Stimulated activated CD8-positive, alpha-beta memory T cell treated with anti-CD3 and anti-CD28 coated beads, Interleukin-4, amount 100 ng/mL, for 1 hour (primary cell): ENCODE measurements at places on chromosomes 3 and 15.

GRCh38 chr15:64141798-64142512 lies 9.6 kb upstream of the SNX22 start:
- no peak for DNase-seq

GRCh38 chr3:180690061-180690460 lies 10.8 kb upstream of the CCDC39 start:
- no peak for DNase-seq

- DNase-seq, result no peak
These were observed 26.0 kb upstream of the PEX5L start for GRCh38 chr3:180062771-180063170.

DNA sequence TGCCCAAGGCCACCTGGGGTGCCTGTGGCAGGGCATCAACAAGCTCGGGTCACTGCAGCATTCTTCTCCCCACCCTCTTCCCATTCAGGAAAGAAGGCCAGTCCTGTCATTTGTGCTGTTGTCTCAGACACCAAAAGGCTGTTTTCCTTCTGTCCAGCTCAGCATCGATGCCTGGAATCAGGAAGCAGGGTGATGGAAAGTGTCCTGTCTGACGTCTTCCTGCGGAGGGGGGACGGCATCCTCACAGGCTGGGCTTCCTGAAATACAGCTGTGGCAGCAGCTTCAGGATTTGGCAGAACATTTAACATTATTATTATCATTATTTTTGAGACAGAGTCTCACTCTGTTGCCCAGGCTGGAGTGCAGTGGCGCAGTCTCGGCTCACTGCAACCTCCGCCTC lies 33.0 kb upstream of the ANKDD1A start:
- no peak for DNase-seq

- DNase-seq, result no peak
These were observed 77.5 kb upstream of the LMOD3 start for GRCh38 chr3:69199942-69200341.

DNA sequence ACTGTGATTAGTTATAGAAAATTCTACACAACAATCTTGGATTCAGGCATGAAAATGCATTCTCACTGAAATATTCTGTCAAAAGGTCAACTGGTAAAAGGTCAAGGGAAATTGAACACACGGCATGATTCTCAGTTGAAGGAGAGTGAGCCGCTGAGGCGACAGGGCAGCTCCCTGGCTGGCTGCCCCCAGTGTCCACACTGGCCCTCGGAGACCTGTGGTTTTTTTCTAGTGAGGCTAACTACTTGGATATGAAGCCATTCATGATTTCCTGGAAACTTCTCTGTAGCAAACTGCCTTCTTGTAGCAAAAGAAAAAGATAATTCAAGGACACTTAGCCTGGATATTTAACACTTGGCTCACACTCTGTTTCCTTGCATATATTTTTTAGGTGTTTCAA lies 37.2 kb downstream of the AADACL2 start:
- no peak for DNase-seq

DNA sequence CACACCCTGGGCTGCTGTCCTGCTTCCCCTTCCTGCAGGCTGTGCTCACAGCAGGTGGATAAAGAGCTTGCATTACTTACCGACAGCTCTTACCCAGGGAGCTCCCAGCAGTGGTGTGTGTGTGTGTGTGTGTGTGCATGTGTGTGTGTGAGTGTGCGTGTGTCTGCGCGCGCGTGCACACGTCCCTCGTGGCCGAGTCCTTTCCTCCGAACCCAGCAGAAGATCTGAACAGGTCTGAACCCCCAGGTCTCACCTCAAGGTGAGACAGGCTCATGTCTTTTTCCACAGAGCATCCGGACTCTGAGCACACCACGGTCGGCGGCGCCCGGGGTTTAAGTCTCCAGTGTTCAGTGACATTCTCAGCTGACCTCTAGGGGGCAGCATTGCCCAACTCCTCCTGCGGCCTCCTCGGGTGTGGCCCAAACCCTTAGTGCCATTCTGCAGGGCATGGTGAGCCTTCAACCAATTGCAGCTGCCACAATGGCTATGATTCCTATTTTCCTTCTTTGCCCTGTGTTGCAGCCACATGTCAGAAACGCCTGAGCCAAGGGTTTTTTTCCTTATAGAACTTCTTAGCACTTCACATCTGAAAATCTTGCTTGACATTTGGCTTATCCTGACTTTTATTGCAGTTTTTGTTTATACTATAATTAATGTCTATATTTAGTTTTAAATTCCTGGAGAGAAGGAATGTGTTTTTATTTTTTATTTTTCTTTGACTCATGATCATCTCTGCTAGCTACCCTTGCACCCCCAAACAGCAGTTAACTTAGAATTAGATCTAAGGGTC lies 64.1 kb upstream of the KLHL25 start:
- DNase-seq, result peak; percentile 58

DNA sequence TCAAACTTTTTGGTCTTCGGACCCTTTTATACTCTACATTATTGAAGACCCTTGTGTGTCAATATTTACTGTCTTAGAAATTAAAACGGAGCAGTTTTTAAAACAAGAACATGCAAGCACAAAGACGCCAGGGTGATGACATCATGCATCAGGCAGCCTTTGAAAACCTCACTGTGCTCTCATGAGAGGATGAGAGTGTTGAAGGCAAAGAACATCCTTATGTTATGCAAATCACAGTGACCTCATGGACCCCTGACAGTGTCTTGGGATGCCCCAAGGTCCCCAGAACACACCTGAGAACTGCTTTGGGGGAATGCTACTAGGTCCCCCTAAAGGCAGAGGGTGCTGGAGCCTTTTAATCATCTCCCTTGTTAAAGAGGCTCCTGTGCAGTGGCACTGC lies 51.6 kb downstream of the CHDH start:
- DNase-seq, result no peak
